ENCODE measurements at places on chromosomes 2 and 18.

DNA sequence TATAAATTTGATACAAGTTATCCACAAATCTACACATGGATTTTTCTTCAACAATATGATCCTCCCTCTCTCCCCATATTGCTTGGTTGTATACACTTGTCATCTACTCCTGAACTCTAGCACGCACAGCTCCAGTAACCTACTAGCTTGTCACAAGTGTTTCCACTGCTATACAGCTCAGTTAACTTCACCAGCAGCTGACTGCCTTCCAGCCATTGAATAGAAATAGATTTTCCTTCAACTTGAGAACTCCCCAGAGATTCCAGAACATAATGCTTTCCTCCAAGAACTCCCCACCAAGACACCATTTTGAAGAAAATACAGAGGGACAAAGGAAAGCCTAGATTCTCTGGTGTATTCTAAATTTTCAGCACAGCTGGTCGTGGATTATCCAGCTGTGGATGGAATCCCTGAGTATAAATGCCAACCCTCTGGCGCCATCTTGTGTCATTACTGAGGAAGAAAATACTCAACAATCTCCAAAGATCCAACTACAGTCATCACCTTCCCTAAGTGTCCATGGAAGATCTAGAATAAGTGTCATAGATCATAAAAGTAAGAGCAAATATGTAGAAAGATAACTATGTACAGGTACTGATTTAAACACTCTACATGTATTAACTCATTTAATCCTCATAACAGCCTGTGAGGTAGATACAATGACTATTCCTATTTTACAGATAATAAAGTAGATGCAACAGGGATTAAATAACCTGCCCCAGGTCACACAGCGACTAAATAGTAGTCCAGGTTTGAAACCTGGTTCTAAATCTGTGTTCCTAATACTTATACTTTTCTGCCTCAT is 156.7 kb downstream of the ARHGAP28 start:
- peak; percentile 27 for DNase-seq

- no peak for DNase-seq
Measured at GRCh38 chr2:17229414-17229813, 288.8 kb downstream of the RAD51AP2 start.

- DNase-seq: no peak
Measured at GRCh38 chr2:52017646-52018235, 985.8 kb upstream of the NRXN1 start.

- no peak for DNase-seq
Measured at GRCh38 chr2:516944-517343, 160.3 kb downstream of the TMEM18 start.

- no peak for DNase-seq
Measured at GRCh38 chr2:46837704-46838103, 77.9 kb downstream of the MCFD2 start.

DNA sequence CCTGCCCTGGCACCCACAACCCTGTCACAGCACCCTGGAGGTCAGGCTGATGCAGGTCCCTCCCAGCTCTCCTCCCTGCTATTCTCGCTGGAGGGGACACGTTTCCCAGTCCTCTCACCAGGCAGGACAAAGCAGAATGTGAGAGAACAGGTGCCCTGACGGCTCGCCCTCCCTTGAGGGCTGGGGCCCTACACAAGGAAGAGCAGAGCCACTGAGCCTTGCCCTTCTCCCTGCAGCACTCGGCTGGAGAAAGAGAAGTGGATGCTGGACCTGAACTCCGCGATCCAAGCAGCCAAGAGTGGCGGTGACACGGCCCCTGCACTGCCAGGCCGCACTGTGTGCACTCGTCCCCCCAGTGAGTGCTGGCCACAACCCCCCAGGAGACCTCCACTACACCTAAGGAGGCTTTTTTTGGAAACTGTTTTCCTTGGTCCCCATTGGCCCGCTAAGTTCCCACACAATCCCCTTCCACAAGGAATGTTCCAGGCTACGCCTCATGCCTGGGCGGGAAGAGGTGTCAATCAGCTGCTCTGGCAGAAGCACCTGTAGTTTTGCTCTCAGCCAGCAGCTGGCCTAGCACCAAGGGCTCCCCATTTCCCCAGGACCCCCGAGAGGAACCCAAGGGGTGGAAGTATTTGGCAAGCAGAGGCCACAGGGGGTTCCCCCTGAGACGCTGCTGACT is 17.4 kb downstream of the STK25 start:
- DNase-seq: no peak

DNA sequence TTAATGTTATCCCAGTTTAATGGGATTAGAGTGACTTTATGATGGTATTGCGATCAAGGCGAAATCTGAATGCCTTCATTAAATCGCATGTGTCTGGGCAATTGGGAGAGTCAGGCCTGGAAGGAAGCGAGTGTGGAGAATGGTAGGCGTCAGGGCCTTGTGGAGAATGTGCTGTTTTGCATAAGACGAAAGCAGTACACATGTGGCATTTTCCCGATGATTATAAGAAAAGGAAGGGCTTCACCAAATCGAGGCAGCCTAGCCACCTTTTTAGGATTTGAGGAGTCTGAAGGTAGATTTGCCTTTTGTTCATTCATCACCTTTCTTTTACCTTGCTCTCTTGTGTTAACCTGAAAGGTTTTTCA is 1.0 kb downstream of the ZNF532 start:
- no peak for DNase-seq

DNA sequence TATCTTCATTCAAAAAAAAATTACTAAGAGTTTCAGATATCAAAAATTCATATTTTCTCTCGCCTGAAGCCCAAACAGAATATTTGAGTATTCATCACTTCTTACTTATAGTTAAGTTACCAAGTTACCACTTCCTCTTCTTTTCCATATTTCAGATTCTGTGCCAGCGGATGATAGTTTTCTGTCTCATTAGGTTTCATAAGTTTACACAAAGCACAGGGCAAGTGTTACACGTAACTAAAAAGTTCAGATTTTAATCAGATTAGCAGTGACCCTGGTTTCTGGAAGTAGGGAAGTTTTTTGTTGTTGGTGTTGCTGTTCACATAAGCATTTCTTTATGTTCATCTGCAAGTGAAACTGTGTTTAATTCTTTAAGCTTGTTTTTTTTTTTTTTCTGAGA is 10.2 kb downstream of the AFTPH start:
- DNase-seq: no peak

Measured in glomerular endothelial cell (primary cell).